Fibroblast of mammary gland (primary cell): ENCODE measurements at places on chromosomes 7 and 10.
A peak's percentile ranks its signal among the peaks of the same experiment; 100 is the strongest.

DNA sequence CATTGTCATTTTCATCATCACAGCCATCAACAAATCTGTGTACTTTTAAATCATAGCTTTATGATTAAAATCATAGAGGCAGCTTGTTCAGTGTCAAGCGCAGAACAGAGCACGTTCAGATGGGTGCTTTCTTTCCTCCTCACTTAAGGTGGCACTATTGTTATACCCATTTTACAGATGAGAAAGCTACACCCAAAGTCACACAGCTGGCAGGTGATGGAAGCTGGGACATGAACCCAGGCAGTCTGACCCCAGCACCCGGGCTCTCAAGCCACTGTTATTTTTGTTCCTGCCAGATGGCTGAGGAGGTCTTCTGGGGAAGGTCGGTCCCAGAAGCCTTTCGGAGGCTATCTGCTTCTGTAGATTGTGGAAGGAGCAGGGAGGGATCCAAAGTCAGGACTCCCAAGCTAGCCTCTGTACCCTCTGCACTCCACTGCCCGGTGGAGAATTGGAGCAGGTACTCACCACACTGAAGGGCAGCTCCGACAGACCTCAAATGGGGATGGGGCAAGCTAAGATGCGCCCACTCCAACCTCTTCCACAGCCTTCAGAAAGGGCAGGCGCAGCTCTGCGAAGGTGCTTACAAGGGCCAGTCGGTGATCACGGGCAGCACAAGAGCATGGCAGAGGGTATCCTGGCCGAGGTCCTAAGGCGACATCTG, 610 bp downstream of the AVPI1 start:
- peak; percentile 13 for DNase-seq

DNA sequence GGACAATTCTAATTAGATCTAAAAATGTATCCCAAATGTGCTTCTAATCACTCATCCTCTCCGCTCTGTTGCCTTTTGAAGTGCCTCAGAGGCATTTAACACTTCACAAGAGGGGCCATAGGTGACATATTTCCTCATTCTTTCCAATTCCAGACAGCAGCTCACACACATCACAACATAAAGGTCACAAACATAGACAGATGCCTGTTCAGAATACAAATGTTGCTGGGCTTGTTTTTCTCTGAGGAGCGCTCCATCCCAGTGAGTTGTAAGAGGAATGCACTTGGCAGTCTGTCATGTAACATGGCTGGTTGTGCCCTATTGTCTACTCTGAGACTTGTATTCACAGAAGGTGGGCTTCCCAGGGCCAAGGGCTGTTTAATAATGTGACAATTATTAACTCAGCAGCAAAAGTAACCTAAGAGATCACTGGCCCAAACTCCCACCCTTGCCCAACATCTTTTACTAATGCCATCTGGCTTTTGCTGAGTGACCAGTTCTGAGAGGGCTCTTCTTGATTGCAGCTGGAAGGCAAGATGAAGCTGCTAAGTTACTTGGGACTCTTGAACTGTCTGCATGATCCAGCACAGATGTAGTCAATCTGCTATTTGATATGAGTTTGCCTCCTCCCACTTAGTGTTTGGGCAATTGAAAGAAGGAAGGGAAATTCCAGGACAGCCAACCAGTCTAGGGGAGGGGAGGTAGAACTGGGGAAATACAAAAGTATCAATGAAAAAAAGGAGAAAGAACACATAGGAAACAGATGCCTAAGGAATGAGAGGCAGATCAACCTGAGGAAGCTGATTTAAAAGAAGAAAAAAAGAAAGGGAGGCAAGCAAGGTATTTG, 13.6 kb downstream of the PON2 start:
- DNase-seq: peak; percentile 32

DNA sequence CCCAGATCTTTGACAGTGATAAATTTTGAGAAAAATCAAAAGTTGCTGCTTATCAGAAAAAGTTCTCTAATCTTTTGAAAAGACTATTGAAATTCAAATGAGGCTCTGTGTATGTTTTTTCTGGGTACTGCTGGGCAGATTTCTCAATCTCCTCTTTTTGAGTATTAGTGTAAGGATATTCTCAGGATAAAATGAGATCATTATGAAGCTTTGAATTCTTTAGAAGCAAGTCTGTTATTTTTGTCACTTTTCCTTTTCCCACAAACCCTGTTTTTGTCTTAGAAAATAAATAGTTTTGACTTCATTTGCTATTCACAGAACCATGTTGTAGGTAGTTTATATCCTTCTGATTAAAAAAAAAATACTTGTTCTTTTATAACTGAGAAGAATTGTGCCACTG, 7.9 kb downstream of the STAM start:
- DNase-seq: no peak

DNA sequence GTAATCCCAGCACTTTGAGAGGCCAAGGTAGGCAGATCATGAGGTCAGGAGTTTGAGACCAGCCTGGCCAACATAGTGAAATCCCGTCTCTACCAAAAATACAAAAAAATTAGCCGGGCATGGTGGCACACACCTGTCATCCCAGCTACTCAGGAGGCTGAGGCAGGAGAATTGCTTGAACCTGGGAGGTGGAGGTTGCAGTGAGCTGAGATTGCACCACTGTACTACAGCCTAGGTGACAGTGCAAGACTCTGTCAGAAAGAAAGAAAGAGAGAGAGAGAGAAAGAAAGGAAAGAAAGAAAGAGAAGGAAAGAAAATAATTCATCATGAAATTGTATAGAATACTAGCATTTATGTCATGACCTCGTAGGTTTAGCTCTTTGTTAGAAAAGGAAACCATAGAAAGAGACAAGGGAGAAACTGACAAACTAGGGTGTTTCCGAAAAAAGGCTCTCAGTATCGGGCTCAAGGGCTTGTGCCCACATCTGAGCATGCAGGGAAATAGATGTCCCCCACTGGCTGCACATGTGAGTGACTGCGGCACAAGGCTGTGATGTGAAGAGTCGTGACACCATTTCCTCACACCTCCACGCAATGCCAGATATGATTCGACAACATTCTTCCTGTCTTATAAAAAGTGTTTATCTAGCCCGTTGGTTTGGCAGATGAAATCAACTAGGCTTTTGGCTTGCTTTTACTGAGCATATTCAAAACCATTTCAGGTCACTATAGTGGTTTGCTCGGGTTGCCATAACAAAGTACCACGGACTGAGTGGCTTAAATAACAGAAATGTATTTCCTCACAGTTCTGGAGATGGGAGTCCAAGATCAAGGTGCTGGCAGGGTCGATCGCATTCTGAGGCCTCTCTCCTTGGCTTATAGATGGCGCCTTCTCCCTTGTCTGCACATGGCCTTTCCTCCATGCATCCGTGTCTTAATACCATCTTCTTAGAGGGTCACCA, 2.0 kb downstream of the SRGN start:
- DNase-seq: peak; percentile 27

GRCh38 chr10:71998119-71998839, 34.1 kb downstream of the CHST3 start:
- DNase-seq: no peak

- peak; percentile 94 for DNase-seq
These were observed 301.5 kb downstream of the ZEB1 start for GRCh38 chr10:31620226-31621151.

GRCh38 chr7:142626420-142627035, 122.7 kb upstream of the PRSS1 start:
- peak; percentile 41 for DNase-seq

DNA sequence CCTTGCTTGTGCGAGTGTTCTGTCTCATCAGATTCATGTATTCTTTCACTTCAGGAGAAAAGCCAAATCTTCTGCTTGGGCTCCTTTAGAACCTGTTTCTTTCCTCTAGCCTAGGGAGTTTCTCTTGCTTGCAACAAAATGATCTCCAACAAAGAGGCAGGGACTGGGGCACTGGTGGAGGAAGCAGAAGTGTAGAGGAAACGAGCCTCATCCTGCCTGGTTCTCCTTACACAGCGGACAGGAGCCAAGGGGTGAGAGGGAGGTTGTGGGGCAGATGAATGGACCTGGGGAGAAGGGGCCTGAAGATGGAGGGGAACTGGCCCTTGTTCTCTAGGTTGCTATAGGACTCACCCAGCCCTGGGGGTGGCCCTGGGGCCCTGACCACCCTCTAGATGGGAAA, 141.1 kb downstream of the PKD1L1 start:
- DNase-seq: no peak

DNA sequence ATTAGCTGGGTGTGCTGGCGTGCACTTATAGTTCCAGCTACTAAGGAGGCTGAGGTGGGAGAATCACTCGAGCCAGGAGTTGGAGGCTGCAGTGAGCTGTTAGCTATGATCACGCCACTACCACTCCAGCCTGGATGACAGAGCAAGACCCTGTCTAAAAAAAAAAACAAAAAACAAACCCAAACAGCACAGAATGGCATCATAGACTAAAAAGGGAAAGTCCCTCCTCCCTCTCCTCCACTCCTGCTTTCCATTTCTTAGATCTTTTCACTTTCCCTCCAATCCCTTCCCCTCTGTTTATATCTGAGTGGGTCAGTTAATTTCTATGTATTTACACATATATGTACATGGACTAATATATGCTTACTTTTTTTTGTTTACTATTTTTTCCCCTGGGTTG, 10.4 kb upstream of the PIP4K2A start:
- no peak for DNase-seq

DNA sequence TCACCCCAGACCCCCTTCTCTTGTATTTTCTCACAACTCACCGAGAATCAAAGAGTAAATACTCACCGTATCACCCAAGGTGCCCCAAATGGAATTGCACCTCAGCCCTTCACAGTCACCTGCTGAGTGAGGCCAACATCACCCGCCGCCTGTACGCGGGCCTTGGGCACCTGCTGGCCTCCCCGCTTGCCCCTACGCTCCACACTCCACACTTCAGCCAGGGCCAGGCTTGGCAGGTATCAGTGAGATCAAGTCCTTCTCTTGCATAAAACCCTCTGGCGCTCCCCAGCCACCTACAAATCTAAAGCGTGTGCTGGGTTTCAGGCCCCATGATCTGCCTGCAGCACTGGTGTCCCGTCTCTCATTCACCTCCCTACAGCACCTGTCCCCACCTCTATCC, 300.6 kb downstream of the GFRA1 start:
- no peak for DNase-seq

GRCh38 chr10:54234832-54235231, 566.2 kb downstream of the PCDH15 start:
- no peak for DNase-seq

- DNase-seq: peak; percentile 55
These were observed 177.6 kb upstream of the NAMPT start for GRCh38 chr7:106462365-106462859.

DNA sequence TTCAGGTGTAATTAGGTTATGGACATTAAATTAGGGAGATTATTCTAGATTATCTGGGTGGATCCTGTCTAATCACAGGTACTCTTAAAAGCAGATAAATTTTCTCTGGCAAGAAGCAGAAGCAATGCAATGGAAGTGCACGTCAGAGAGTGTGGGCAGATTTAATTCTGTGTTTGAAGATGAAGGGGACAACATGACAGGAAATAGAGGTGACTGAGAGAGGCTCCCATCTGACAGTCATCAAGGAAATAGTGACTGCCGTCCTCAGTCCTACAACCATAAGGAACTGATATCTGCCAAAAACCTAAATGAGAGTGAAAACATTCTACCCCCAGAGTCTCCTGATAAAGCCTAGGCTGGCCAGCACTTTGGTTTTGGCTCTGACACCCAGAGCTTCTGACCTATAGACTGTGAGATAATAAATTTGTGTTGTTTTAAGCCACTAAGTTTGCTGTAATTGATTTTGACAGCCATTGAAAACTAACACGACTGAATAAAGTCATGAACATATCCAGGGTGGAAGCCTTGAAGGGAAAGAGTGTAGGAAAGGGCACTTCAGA, 30.5 kb upstream of the DDX50 start:
- no peak for DNase-seq

DNA sequence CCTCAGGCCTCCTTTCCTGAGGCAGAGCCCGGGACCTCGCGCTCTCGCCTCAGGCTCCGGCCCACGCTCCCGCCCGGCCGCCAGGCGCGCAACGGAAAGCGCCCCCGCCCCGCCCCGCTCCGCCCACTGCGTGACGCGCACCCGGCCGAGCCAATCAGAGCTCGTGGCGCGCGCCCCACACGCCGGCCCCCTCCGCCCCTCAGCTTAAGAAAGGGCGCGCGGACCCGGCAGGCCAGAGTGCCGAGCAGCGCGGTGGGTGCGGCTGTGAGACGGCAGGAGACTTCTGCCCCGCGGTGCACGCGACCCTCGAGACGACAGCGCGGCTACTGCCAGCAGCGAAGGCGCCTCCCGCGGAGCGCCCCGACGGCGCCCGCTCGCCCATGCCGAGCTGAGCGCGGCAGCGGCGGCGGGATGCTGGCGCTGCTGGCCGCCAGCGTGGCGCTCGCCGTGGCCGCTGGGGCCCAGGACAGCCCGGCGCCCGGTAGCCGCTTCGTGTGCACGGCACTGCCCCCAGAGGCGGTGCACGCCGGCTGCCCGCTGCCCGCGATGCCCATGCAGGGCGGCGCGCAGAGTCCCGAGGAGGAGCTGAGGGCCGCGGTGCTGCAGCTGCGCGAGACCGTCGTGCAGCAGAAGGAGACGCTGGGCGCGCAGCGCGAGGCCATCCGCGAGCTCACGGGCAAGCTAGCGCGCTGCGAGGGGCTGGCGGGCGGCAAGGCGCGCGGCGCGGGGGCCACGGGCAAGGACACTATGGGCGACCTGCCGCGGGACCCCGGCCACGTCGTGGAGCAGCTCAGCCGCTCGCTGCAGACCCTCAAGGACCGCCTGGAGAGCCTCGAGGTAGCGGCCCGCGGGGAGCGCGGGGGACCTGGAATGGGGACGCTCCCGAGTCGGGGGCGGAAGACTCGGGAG, at the start of gene NPTX2:
Gene NPTX2, plus strand, starts transcription at position 235 of the 909 bp plus-strand sequence. Its CDS starts 177 bp downstream, at position 412.
- no peak for DNase-seq

DNA sequence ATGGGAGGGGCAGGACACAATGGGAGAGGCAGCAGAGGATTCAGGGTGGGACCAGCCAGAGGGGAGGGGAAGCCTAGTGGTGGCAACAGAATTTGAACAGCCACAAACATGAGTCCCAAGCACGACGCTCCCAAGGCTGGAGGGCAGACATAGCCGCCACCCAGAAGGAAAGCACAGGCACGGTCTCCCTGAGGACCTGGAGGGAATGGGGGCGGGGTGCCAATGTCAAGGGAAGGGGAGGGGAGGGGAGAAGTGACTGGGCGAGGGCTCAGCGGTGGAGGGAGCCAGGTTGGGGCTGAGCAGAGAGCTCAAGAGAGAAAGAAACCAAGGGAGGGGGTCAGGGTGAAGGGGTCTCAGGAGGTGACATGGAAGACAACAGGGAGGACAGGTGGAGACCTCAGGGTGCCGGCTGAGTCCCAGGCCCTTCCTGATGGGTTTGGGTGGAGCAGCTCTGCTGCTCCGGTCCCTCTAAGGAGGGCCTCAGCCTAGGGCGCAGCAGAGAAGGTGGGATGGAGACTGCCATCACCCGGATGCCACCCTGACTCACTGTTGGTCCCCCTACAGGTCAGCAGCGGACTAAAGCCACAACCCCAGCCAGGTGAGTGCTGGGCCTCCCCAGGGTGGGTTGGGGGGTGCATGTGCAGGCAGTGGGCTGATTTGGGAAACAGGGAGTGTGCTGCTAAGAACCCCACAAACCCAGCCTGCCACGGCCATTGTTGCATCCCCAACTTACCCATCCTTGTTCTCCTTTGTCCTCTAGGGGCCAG, 24.2 kb downstream of the PILRA start:
- no peak for DNase-seq

- no peak for DNase-seq
These were observed 34.8 kb upstream of the SMARCD3 start for GRCh38 chr7:151283302-151283701.

- DNase-seq: no peak
These were observed 24.5 kb downstream of the GPR22 start for GRCh38 chr7:107494315-107494751.
